ENCODE measurements at places on chromosomes 5 and 9.
A peak's percentile ranks its signal among the peaks of the same experiment; 100 is the strongest.

GRCh38 chr9:119052339-119053030 is 316.8 kb downstream of the BRINP1 start:
- no peak overlapping the region for H3K4me3 ChIP-seq
- no peaks in the 10 kb centered on the region for H3K4me1 ChIP-seq
- H3K36me3 ChIP-seq: no peaks in the 10 kb centered on the region
- no peak for DNase-seq
- H3K27ac ChIP-seq: no peak overlapping the region

GRCh38 chr5:5481633-5482032 is 59.2 kb downstream of the ICE1 start:
- DNase-seq: no peak
- H3K4me3 ChIP-seq: no peak overlapping the region
- H3K36me3 ChIP-seq: peaks cover 3% of the 10 kb centered on the region
- H3K4me1 ChIP-seq: no peaks in the 10 kb centered on the region
- no peak overlapping the region for H3K27ac ChIP-seq
- H3K27me3 ChIP-seq: no peaks in the 10 kb centered on the region

DNA sequence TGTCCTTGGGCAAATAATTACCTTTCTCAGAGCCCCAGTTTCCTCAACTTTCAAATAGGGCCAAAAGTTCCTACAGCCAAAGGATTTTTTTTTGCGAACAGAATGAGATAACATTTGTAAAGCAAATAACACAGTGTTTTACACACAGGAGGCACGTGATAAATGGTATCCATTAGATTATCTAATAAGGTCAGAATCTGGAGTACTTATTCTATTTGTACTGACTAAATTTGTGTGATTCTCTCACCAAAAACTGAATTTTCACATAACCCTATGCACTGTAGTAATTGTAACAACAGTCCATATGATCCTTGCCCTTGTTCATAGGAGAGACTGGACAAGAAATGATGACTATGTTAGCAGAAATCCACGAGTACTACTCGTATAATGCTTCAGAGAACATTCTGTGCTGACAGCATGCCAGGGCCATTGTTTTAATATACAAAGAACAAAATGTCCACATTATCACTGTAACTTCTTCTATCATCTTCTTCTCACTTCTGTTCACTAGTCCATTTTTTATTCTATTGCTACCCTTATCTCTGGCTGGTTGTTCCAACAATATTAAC is 13.9 kb upstream of the FEM1C start:
- DNase-seq: no peak
- H3K36me3 ChIP-seq: no peaks in the 10 kb centered on the region

DNA sequence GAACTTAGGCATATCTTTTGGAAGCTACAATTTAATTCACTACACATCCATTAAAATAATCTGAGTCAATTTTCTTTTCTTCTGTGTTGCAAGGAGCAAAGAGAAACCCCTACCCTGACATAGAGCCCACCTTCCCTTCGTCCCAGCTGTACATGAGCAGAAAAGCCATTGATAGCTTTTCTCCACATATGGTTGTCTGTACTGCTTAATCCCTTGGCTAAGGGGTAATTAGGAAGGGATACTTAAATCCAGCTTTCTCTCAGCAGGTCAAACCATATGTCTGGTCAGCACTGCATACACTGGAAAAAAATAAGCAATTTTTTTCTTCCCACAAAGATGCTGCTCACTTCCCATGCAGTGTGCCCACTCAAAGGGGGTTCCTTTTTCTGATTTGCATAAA is 94.7 kb upstream of the RAD23B start:
- H3K27me3 ChIP-seq: no peaks in the 10 kb centered on the region
- H3K36me3 ChIP-seq: no peaks in the 10 kb centered on the region
- H3K27ac ChIP-seq: no peak overlapping the region

GRCh38 chr5:139787257-139787567 is 8.4 kb upstream of the PSD2 start:
- peaks cover 35% of the 10 kb centered on the region for H3K27me3 ChIP-seq
- no peak for DNase-seq
- H3K4me3 ChIP-seq: no peak overlapping the region
- H3K4me1 ChIP-seq: no peaks in the 10 kb centered on the region

- no peak for DNase-seq
- H3K27ac ChIP-seq: no peak overlapping the region
- no peaks in the 10 kb centered on the region for H3K4me1 ChIP-seq
- H3K4me3 ChIP-seq: no peak overlapping the region
- H3K36me3 ChIP-seq: no peaks in the 10 kb centered on the region
These were observed 301.1 kb downstream of the FAM170A start for GRCh38 chr5:119930490-119930889.

DNA sequence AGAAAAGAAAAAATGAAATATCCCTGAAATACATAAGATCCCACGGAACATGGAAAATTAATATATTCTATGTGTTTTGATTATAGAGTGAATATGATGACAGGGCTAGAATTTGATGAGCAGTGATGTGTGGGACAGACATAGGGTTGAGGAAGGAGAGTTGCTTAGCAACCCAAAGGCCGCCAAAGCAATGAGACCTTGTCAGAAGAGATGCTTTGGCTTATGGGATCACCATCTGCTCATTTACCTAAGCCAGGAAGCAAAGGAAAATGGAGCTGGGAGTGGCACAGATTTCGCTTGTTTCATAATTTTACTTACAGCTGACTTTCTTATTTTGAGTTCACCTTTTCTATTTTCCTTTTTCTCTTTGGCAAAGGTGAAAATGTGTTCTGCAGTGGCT is 20.9 kb upstream of the HAPLN1 start:
- no peak overlapping the region for H3K27ac ChIP-seq
- no peaks in the 10 kb centered on the region for H3K27me3 ChIP-seq
- H3K4me1 ChIP-seq: no peaks in the 10 kb centered on the region
- H3K4me3 ChIP-seq: no peak overlapping the region

GRCh38 chr9:119771341-119771740 is 402.1 kb upstream of the BRINP1 start:
- DNase-seq: no peak
- H3K27me3 ChIP-seq: no peaks in the 10 kb centered on the region
- H3K4me3 ChIP-seq: no peak overlapping the region

- no peak overlapping the region for H3K4me3 ChIP-seq
- H3K27me3 ChIP-seq: no peaks in the 10 kb centered on the region
- no peak overlapping the region for H3K27ac ChIP-seq
- no peaks in the 10 kb centered on the region for H3K4me1 ChIP-seq
- no peak for DNase-seq
These were observed 559.5 kb upstream of the WWC1 start for GRCh38 chr5:167731951-167732350.

DNA sequence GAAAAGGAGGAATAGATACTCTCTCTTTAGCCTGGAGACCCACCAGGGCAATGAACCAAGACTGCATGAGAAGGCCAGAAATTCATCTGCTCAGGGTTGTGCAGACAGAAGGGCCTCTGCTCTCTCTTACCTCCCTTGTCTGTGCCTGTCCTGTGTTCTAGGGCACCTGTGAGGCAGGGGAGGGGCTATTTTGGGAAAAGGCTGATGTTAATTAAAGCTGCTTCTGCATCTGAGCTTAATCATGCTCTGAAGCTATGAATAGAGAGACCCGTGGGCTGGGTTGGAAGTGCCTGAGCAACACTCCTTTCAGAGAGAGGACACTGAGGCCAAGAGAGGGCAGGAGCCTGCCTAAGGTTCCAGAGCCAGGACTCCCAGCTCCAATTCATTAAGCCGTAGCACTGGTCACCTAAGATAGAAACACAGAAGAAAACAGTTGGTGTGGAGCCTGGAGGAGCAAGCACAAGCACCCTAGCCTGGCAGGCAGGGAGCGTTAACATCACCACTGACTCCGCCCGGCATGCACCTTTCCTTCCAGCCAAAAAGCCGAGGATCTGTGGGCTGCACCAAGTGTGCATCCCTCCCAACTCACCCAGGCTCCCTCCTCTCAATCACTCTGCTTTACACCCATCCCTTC is 31.4 kb upstream of the STING1 start:
- no peak overlapping the region for H3K4me3 ChIP-seq
- no peaks in the 10 kb centered on the region for H3K27me3 ChIP-seq
- H3K4me1 ChIP-seq: peaks cover 8% of the 10 kb centered on the region
- H3K36me3 ChIP-seq: no peaks in the 10 kb centered on the region

GRCh38 chr5:62007457-62007856 is 298.5 kb upstream of the KIF2A start:
- H3K27me3 ChIP-seq: no peaks in the 10 kb centered on the region
- H3K4me3 ChIP-seq: no peak overlapping the region
- H3K4me1 ChIP-seq: no peaks in the 10 kb centered on the region

DNA sequence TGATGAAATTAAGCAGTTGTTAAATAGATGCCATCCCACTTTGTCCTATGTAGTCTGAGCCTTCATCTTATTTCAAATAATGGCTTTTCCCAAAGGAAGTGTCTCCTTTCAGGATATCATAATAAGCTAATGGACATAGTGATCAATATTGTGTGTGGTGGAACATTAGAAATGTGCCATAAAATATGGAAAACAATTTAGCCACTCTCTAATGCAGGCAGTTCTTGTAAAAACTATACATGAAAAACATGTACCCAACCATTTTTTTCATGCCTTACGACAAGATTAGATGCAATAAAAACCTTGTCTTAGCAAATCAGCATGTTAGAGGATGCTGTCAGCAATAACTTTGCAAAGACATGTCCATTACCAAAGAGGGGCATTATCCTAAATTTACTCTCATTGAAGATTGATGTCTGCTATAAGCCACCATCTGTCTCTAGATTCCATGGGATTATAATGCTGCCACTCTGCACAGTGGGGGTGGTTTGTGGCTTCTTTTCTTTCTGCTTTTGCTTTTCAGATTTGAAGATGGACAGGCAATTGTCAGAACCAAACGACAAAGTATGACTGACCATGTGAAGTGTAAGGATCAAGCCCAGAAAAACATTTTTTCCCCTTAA is 724.0 kb upstream of the ZNF608 start:
- DNase-seq: no peak
- H3K4me1 ChIP-seq: peaks cover 6% of the 10 kb centered on the region
- H3K36me3 ChIP-seq: no peaks in the 10 kb centered on the region
- no peak overlapping the region for H3K4me3 ChIP-seq
- H3K27me3 ChIP-seq: no peaks in the 10 kb centered on the region

DNA sequence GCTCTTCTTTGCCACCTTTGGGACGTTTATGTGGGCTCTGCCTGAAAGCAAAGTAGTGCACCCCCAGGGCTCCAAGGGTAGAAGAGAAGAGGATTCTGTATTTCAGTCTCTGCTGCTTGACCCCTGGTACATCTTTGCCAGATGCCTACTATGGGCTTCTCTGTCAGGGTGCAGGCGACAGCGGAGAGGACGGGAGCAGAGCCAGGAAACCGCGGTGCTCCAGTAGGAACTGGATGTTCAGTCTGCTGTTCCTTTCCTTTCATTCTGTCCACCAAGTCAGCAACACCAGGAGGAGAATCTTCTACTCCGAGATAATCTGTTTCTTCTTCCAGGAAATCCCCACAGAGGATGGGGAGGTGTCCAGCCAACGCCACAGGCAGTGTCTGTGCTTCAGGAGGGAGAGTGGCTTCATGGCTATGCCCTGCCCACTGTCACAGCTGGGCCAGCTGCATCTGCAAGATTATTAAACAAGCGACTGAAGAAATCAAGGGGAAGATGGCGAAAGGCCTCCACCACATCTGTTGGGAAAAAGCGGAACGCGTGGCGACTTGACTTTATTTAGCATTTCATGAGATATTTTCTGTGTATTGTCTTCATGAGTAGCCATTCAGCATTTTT is 398.3 kb downstream of the IRX1 start:
- H3K4me3 ChIP-seq: no peak overlapping the region
- peaks cover 6% of the 10 kb centered on the region for H3K4me1 ChIP-seq
- DNase-seq: peak; percentile 9
- H3K27me3 ChIP-seq: peaks cover 3% of the 10 kb centered on the region
- H3K36me3 ChIP-seq: no peaks in the 10 kb centered on the region

DNA sequence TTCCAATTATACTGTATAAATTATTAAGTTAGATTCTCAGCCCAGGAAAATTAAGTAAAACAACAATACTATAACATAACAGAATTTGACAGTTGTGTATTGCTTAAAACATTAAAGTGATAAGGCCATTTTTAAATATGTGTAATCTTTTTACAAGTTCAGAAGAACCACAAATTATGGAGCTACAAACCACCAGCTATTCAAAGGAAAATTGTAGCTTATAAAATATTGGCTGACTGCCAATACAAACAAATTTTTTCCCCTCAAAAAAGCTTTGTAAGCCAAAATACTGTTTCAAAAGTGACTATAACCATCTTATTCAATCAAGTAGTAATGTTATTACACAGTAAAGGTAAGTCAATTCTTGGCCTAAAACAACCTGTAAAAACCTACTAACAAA is 21.9 kb downstream of the STRBP start:
- H3K36me3 ChIP-seq: no peaks in the 10 kb centered on the region
- peaks cover 2% of the 10 kb centered on the region for H3K4me1 ChIP-seq
- H3K27ac ChIP-seq: no peak overlapping the region
- no peaks in the 10 kb centered on the region for H3K27me3 ChIP-seq
- no peak overlapping the region for H3K4me3 ChIP-seq

DNA sequence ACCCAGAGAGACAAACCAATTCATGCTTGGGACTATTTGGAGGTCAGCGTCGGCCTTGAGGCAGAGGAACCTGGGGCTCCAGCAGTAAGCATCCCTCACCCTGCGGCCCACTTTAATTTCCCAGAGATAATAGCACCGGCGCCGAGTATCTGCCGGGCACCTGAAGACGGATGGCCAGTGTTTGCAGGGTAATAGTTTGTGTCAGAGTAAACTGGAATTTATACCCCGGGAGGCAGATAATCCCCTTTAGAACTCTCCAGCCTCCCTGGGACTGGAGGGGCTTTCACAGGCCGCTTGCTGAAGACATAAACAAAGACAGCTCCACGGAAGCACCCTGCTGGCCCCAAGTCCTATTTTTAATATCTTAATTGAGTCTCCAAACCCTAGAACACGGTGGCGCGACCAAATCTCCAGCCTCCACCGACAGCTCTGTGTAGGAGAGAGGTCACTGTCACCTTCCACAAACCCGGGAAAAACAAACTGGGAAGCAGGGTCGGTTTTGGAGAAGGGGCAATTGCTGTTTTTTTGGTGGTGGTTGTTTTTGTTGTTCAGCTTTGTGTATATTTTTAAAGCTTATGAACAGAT is 17.4 kb upstream of the FCN1 start:
- H3K27ac ChIP-seq: no peak overlapping the region
- no peak overlapping the region for H3K4me3 ChIP-seq
- H3K36me3 ChIP-seq: no peaks in the 10 kb centered on the region
- H3K4me1 ChIP-seq: no peaks in the 10 kb centered on the region
- DNase-seq: no peak

DNA sequence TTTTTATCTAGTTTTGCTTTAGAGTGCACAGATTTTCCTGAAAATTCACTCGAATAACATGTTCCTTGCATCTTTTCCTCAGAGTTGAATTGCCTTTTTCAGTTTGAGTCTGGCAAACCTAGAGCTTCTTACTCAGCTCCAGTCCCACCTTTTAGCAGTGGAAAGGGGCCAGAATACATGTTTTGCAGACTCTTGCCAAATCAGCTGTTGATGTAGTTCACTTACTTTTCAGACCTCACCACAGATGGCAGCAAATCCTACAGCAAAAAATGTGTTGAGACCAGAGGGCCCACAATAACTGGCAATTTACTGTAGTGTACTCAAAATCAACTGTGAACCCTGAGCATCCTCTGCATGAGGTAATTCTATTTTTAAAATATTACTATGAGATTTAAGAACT is 545.2 kb upstream of the ACO1 start:
- no peak overlapping the region for H3K4me3 ChIP-seq
- no peaks in the 10 kb centered on the region for H3K36me3 ChIP-seq
- no peaks in the 10 kb centered on the region for H3K4me1 ChIP-seq
- H3K27ac ChIP-seq: no peak overlapping the region
- H3K27me3 ChIP-seq: no peaks in the 10 kb centered on the region
- DNase-seq: no peak

All from cardiac muscle cell (in vitro differentiated cells and primary cell).